ENCODE measurements at places on chromosomes 4 and X. TPM values are rescaled to one million over a fixed set of nuclear protein-coding genes. Genes with fewer than 3 reads are reported as not detected.

The PCDH11X gene
- polyA plus RNA-seq, result under 0.01 TPM

The ANKRD50 gene
- 3.1 TPM for polyA plus RNA-seq

- DNase-seq, result no peak
These were observed 5.1 kb downstream of the ANXA3 start for GRCh38 chr4:78556665-78557064.

GRCh38 chr4:37609626-37610025, 76.5 kb downstream of the RELL1 start:
- DNase-seq, result no peak

DNA sequence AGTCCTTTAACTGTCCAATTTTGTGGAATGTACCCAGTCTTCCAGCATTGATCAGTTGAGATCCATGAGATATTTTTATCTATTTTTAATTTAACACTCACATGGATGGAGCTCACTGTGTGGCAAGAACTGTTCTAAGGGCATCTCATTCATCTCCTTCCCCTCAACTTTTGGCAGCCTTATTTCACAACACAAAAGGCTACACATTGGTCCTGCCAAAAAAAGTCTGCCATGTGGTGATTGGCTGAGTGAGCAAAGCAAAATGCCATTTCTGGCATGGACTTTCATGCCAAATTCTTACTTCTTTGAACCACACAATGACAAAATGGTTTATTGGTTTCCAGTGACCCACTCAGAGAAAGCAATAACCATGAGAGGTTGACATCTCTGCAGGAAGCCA, 171.6 kb upstream of the MAP3K15 start:
- DNase-seq, result no peak

The FREM3 gene
- not detected for polyA plus RNA-seq

DNA sequence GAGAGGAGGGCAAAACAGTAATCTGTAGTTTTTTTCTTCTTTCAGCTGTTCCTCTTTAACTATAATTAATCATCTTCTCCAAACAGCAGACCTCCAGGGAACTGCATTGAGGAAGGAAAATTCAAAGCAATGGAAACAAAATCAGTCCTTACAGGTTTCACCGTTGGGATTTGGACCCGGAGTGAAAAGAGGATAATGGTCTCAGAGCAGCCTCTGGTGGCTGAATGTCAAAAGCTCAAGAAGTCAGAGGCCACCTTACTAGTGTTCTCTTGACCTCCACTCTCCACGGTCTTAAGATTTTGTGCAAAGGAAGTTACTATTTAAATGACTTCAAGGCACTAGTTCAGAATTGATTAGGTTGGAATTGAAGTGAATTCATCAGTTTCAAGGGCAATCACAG, 16.0 kb upstream of the MID1 start:
- no peak for DNase-seq

GRCh38 chrX:48714573-48714972, 18.0 kb downstream of the SUV39H1 start:
- DNase-seq, result no peak

- no peak for DNase-seq
These were observed 327.3 kb downstream of the CAMK2D start for GRCh38 chr4:113434247-113434587.

DNA sequence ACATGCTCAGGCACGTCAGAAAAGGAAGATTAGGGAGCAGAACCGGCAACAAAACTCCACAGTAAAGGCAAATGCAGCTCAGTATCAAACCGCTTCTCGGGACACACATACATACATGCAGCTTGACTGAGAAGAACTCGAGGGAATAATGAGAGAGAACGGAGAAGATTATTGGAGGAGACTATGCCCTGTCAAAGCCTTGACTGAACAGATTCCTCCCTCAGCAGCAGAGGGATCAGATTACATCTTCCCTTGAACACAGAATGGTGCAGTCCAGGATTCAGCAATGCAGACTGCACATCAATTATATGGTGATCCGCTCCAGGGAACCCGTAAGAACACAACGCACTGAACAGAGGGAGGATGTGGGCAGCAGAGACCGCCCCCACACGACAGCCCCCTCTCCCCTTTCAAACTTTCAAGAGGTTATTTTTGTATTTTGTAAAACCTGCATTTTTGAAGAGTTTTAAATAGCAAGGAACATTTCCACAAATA, 183.2 kb downstream of the FBXW7 start:
- peak; percentile 50 for DNase-seq

Measured in psoas muscle (tissue), 8 donors.